GM23248 (cell line): ENCODE measurements at places on chromosomes 5 and 9. TPM values are rescaled to one million over a fixed set of nuclear protein-coding genes. Genes with fewer than 3 reads are reported as not detected.

Gene GRXCR2
- not detected in 2 replicates for polyA plus RNA-seq

- peak; percentile 98 for DNase-seq
Observed at GRCh38 chr9:114397848-114398605, 10.2 kb upstream of the AKNA start.

DNA sequence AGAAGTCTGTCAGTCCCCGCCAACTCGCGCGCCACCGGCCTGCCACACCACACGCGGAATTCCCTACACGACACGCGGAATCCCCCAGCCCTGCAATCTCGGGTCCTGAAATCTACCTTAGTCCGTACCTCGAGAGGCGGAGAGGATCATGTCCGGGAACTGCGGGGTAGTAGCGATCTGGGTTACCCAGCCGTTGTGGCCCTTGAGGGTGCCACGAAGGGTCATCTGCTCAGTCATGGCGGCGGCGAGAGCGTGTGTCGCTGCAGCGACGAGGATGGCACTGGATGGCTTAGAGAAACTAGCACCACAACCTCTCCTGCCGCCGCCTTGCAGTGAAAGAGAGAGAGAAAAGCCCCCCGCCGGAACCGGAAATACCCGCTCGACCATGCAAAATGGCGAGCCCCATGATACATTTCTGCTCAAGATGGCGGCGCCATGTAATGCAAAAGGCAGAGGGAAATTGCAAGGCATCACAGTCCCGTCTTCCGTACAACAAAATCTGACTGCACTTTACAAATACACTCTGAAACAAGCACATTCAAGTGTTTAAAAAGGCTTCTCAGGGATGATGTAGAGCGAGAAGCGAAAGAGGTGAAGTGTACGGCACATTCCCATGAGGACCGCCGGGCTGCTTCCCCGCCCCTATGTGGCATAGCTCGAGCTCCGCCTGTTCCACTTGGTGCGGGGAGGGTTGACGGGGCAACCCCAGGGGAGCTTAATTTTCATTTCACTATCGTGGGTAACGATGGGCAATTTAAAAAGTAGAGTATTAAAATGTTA, at the start of gene RACK1:
RACK1 (minus strand) TSS at position 343 of the 780 bp plus-strand sequence; CDS start at position 237, 106 bp downstream.
- DNase-seq: peak; percentile 95

- no peak for DNase-seq
Observed at GRCh38 chr9:2872931-2873323, 29.0 kb upstream of the PUM3 start.

DNA sequence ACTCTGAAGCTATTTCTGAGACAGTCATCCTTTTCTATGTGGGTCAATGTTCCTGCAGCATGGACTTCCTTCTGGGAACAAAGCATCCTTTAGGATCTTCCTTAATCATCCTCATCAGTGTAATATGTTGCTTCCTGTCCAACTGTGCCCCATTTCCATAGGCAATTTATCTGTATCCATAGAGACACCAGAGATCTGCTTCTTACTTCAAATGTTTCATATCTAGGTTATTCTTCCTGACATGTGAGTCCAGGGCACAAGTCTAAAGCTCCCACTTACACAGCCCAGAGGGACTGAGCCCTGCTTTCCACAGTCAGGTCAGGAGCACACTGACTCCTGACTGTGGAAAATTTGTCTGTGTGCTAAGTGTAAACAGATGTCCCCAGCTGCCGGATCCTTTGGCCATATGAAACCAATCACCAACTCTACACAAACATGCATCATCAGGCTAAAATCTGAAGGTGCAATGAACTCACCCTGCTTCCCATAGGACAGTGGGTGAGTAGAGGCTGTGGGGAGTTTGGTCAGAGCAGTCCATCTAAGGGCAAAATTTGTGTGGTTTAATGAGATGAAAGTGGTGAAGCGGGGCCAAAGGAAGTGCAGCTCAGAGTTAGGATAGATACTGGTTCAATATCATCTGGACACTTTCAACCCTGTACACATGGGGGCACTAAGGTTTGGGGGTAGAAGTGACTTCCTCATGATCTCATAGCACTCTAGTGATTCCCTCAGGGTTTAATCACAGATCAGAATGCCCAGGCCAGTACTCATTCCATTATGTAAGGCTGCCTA, 85.2 kb upstream of the TNC start:
- DNase-seq: peak; percentile 94

Gene KLF4
- polyA plus RNA-seq: 14.6 and 17.0 TPM in 2 replicates

Gene RC3H2
- 19.8 and 22.1 TPM in 2 replicates for polyA plus RNA-seq
